ENCODE measurements at places on chromosomes 12 and 14.
A peak's percentile ranks its signal among the peaks of the same experiment; 100 is the strongest.

GRCh38 chr14:71758229-71758951 lies 173.8 kb upstream of the RGS6 start:
- DNase-seq = no peak

DNA sequence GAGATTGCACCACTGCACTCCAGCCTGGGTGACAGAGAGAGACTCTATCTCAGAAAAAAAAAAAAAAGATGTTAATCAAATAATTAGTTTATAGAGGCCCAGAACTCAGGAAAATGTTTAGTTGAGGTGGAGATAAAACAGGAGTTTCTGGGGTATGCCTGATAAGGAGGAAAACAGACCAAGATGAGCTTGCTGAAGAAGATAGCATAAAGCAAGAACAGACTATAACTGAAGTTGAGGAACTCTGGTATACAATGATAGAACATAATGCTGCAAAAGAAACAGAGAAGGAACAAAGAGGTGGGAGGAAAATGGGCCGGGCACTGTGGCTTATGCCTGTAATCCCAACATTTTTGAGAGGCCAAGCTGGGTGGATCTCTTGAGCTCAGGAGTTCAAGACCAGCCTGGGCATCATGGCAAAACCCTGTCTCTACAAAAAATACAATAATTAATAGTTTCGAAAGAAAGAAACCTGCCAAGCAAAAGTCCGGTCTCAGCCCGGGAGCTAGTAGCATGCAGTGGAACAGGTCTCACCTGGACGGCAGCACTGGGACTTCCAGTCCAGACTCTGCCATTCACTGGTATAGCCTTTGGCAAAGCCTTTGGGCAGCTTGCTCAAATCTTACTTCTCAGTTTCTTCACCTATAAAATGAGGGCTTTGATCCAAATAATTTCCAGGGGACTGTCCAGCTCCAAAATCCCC lies 25.4 kb downstream of the SLC35E3 start:
- no peak for DNase-seq

DNA sequence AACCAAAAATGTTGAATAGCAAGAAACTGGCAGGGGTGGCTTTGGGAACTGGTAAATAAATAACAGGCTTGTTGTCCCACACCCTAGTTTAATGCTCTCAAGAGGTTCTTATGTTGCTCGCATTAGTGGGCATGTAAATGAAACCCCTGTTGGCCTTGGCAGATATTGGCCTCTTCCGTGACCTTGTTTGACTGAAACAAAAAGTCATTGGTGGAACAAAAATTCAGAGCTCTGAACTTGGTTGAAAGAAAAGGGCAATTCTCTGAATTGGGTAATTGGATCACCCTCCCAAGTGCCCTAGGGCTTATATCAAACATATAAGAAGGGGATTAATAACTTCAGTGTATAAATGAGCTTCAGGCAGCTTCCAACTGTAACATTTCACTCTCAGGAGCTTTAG lies 426.2 kb downstream of the ZFP36L1 start:
- peak; percentile 45 for DNase-seq

GRCh38 chr12:124702736-124703135 lies 135.3 kb upstream of the NCOR2 start:
- no peak for DNase-seq

DNA sequence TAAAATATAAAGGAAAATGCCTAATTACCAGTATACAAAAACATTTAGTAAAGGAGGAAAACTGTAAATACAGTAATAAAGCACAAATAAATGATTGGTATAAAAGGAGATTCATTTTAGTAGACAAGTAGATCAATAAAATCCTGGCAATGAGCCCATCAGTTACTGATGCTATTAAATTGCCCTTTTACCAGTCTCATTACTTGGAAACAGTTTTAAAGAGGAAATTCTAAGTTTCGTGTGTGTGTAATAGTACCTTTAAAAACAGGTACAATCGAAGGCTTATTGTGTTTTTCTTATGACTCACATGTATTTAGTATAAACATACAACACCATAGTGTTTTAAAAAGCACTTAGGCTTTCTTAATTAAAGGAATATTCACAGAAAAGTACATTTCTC lies 46.4 kb upstream of the SYT10 start:
- no peak for DNase-seq

GRCh38 chr14:51607711-51608110 lies 44.0 kb upstream of the FRMD6 start:
- DNase-seq = peak; percentile 97

DNA sequence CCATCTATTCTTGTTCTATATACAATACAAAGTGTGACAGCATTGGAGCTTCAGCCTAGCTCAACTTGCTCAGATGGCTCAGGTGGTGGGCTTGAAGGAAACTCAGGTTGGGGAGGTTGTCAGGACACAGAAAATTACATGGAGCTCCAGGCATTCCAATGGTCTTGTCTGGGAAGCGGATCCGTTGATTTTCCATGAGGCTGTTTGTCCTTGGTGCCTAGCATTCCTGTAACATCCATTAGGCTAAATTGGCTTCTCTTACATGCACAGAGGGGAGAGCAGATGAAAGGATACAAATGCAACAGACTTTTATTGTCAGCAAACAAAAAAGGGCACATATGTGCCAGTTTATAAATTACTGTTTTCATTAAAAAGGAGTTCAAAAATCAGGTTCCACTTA lies 75.5 kb upstream of the OTX2 start:
- DNase-seq = no peak

DNA sequence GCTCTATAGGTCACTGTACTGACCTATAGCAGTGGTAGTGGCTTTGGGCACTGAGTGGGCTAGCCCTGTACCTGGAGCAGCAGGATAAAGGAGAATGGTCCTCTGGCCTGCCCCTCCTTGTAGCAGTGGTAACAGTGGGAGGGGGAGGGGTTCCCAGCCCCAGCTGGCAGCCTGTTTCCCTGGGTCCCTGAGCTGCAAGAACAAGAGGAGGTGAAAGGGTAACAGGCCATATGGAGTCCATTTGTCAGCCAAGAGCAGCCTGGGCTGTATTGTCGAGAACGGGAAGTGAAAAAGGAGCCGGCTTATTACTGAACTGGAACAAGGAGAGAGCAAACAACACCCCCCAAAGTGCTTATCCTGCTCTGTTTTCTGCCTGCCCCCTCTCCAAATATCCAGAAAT lies 73.8 kb upstream of the SRSF5 start:
- DNase-seq = no peak

GRCh38 chr12:29768372-29768771 lies 15.4 kb downstream of the TMTC1 start:
- DNase-seq = no peak

DNA sequence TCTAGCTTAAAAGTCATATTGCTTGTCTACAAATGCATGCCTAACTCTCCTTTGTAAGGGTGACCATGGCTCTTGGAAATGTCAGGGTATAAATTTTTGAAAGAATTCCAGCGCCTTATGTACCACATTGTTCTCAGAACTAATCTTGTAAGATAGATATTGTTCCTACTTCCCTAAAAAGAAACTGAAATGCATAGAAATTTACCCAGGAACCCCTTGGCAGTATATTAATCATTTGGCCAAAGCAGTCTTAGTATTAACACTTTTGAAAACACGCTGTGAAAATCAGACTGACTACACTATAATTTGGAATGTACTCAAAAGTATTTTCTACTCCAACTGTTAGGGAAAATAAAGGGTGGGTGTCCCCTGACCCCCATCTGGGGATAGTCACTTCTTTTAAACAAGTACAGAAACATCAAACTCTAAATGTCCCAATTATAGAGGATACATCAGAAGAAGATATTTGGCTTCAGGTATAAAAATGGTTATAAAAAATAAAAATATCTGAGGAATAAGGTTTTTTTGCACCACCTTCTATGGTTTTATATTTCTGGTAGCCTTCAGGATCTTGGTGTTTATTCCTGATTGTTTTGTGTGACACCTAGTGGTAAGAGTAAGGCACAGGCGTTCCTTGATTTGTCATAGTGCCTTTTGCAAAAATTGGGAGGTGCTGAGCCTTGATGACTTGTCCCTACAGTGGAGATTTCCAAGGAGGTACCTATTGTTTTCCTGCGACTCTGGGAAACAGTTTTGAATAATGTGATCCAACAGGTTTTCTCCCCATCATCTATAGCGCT lies 2.2 kb upstream of the NFKBIA start:
- DNase-seq = peak; percentile 69

DNA sequence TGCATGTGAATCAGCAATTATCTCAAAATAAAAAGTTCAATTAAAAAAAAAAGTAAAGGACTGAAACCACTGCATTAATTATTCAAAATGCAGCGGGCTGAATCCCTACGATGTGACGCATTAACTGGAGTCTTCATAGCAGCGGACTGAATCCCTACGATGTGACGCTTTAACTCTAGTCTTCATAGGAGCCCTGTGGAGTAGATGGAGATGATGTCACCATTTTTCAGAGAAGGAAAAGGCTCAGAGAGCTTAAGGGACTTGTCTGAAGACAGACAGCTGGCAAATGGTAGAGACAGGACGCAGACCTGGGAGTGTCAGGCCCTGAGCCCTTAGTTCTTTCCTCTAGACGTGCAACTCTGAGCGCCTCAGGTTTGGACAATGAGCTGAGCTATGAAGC lies 168.0 kb upstream of the MYL2 start:
- DNase-seq = no peak

GRCh38 chr14:104094709-104095425 lies 9.4 kb downstream of the ASPG start:
- no peak for DNase-seq

DNA sequence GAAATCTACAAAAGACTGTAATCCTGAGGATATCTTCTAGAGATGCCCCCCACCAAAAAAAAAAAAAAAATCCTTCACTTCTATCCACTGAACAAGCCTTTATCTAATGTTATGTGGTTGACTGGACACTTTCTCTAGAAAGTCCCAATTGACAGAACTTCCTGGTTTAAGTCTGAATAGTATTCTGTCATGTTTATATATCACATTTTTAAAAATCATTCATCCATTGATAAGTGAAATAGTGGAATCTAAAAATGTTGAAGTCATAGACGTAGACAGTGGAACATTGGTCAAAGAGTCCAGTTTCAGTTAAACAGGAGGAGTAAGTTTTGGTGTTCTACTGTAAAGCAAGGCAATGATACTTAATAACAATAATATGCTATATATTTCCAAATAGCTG lies 297.0 kb downstream of the SSPN start:
- DNase-seq = no peak

DNA sequence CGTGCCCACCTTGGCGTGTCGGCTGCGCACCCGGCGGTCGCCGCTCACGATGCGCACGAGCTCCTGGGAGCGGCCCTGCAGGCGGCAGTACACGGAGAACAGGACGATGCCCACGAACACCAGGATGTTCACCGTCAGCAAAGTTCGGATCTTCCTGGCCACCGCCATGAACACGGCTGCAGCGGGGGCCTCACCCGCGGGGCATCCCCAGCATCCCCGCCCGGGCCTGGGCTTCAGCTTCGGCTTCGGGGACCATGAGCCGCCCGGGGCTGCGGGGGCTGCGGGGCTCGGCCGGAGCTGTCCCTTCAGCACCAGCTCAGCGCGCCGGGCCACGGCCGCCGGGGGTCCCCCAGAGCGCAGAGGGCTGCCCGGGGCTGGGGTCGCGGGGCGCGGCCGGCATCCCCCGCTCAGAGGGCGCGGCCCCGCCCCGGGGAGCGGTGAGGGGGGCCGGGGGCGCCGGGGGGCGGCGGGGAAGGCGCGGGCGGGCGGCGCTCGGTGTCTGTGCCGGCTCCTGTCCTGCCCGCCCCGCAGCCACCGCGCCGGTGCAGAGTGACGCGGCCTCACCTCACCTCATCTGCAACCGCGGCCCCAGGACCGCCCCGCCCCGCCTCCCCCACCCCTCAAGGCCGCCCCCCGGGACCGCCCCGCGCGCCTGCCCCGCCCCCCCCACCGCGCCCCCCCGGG lies at the start of gene GALNT9:
TSS of gene GALNT9 (minus strand) at position 554 of the 684 bp plus-strand sequence. CDS start at position 168, 386 bp downstream.
- no peak for DNase-seq

GRCh38 chr12:14828892-14829291 lies 14.4 kb downstream of the ART4 start:
- DNase-seq = peak; percentile 61

- DNase-seq = no peak
Measured at GRCh38 chr12:42855362-42855950, 265.9 kb upstream of the PRICKLE1 start.
